Foreskin fibroblast (primary cell): ENCODE measurements at places on chromosomes 6 and 20.
A peak's percentile ranks its signal among the peaks of the same experiment; 100 is the strongest.

- DNase-seq = no peak
These were observed 142.1 kb upstream of the SHLD1 start for GRCh38 chr20:5608104-5608441.

- no peak for DNase-seq
These were observed 78.3 kb downstream of the SNX5 start for GRCh38 chr20:17890330-17890729.

DNA sequence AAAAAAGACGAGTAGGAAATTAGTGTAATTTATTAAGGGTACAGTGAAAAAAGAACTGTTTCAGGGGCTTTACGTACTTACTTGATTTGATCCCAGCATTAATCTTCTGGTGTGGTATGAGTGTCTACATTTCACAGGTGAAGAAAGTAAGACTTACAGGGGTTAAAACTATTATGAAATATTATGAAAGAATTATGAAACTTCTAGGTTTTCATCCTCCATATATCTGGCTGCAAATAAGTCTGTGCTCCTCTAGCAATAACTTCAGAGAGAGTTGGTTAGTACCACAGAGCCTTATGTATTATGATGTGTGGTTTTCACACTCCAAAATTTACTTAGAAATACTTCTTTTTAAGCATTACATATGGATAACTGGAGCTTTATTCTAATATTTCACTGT is 41.9 kb downstream of the ZFAND3 start:
- no peak for DNase-seq

DNA sequence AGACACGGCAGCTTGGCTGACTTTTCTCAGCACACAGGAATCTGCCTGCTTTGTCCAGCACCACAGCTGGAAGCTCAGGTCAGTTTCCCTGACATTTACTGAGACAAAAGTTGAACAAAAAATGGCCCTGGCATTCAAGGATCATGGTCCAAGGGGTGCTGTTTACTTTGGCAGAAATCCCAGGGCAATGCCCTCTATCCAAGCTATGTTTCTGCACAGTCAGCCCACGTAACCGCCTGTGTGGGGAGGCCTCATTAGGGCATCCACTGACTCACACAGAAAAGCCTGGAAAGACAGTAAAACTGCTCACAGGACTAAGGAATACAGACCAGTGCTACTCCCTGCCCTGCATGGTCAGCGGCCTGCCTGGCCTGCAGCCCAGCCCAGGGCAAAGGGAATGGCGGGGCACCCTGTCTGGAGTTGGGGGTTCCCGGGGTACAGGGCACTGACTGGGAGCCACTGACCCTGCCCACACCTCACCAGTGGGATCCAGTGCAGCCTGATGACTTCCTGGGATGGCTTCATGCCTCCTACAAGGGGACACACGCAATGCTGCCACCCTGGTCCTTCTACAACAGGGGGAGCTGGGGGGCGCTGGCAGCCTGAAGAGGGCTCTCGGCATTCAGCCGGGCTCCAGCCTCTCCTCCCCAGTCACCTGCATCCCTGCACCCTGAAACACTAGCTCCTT is 77.1 kb downstream of the NINL start:
- peak; percentile 83 for DNase-seq
